Fibroblast of skin of scalp (primary cell): ENCODE measurements at places on chromosomes 12 and 14.

DNA sequence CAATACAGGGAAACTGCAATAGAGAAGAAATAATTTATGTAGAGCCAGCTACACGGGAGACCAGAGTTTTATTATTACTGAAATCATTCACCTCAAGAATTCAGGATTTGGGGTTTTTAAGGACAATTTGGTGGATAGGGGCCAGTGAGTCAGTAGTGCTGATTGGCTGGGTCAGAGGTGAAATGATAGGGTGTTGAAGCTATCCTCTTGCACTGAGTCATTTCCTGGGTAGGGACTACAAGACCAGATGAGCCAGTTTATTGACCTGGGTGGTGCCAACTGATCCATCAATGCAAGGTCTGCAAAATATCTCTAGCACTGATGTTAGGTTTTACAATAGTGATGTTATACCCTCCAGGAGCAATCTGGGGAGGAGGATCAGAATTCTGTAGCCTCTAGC lies 486.3 kb downstream of the LRIG3 start:
- DNase-seq: no peak

DNA sequence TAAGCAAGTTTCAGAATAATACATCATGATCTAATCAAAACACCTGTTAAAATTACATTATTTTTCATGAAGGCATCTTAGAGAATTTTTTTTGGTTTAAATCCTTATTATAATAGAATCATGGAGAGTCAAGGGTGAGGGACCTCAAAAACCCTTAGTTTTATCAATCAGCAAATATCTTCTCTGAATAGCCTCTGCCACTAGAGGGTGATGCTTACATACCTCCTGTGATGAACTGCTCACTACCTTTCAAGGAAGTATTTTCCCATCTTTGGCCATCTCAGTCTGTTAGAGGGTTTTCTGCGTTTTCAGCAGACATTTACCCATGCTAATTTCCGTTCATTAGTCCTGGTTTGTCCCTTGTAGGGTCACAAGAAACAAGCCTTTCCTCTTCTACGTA lies 200.2 kb downstream of the TRHDE start:
- no peak for DNase-seq

DNA sequence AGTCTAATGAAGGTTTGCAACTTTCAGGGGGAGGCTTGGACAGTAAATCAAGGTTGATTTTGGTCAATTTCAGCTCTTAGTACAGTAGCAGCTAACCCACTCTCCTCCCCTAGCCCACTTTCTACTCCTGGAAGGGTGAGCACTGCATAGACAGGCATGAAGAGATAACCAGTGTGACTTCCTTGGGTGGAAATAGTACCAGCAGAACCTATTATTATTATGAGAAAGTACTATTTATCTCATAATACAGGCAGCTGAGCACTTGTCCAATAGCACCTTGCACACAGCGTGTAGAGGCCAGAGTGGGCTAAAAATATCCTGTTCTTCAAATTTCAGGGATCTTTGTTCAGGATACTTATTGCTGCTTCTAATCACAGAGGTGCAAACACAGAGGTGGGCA lies 96.2 kb upstream of the FKBP4 start:
- DNase-seq: no peak

DNA sequence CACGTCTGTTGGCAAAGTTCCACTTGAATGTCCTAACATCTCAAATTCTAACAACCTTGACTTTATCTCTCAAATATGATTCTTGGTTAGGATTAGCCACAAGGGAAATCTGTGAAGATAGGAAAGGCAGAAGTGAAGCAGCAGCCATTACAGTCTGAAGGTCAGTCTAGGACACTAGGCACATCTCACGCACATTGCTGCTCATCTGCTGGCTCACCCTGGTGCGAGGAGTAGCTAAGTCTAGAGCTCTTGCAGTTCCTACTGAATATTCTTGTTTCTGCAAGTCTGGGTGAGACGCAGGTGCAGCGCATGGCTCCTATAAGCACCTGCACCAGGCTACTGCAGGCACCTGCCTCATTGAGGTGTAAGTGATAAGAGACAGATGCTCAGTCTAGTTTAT lies 6.4 kb upstream of the SLC25A3 start:
- no peak for DNase-seq

DNA sequence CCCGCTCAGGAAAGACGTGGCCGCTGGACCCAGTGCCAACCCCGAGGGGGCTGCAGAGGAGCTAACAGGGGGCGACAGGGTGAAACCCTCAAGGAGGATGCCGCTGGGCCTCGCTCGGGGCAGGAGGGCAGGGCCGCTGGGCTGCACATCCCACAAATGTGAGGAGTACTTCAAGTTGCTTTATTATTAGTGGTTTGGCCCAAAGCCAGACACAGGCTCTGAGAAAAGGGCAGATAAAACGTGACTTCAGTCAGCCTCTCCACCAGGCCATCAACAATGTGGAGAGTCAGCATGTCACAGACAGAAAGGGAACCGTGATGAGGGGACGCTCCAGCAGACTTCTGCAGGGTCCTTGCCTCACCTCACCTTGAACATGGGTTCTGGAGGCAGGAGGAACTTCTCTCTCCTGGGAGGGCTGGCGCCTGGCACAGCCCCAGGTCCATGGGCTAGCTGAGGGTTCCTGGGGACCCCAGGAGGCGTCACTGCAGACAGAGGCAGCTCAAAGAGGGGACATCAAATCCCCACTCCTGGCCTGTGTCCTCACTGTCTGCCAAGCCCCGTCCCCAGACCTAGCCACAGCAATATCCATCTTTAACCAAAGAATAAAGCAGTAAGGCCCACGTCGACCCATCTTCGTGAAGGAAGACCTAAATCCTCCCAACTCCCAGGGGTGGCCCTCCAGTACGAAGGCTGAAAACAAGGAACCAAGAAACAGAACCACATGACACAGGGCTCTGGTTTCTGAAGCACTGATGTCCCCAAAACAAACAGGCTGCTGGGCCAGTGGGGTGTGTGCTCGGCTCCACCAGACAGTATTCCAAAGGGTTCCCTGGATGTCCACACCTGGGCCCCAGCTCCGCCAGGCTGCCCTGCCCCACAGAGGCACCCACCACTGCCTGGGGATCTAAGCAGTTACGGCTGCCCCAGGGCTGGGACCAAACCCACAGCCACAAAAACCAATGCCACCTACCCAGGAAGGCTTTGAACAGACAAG lies 35.1 kb downstream of the CCDC85C start:
- peak; percentile 82 for DNase-seq

GRCh38 chr14:90700933-90701776 lies 115.1 kb downstream of the TTC7B start:
- DNase-seq: no peak

GRCh38 chr12:43336962-43337555 lies 214.9 kb downstream of the ADAMTS20 start:
- DNase-seq: peak; percentile 55

GRCh38 chr14:82935691-82936090 lies 1402.0 kb upstream of the SEL1L start:
- no peak for DNase-seq

- no peak for DNase-seq
Measured at GRCh38 chr12:93203361-93203760, 174.4 kb upstream of the NUDT4 start.

DNA sequence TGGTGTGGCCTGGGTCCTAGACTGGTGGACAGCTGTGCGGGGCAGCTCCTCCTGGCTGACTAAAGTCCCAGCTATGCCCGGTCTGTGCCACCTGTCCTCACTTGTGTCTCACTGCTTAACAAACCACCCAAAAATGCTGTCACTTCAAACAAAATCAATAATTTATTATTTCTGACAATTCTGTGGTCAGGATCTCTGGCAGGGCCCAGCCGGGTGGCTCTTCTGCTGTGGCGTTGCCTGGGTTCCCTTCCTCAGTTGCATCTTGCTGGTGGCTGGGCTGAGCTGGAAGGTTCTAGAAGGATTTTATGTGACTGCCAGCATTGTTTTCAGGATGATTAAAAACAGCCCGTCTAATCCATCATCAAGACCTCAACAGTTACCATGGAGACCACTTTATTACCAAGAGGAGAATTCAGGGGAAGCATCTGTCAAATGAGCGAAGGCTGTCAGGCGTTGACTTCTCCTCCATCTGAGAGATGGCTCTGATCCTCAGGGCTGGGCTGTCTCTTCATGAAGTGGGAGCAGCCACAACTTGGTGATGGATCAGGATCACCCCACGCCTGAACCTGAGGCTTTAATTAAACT lies 280.6 kb upstream of the SFSWAP start:
- no peak for DNase-seq

DNA sequence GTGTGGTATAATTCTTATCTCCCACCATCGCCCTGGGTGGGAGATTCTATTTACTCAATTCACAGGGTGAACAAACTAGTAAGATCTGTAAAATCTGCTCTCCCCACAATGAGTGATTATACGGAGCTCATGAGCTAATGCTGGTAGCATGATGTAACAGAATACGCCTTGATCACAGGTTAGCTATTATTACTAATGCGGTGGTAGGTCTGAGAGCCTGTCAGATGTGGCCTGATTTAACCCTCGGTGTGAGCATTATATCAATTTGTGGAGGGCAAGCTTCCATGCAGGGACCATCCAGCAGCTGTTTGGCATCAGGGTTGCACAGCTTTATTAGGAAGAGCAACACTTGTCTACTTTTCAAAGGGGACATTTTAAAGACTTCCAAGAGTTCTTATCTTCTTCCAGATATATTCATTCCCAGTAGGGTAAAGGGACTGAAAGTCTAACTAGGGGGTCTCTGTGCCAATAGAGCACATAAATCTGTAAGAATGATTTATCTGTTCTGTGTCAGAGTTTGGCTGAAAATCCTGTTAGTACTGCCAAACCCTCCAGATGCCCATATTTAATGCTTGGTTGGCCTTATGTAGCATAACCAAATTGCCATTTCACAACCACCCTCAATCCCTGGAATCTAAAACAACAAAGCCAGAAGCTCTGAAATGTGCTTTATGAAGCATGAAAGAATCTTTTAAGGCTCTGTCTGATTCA lies 18.7 kb downstream of the TSHR start:
- DNase-seq: peak; percentile 41

- no peak for DNase-seq
Measured at GRCh38 chr12:47734725-47735480, 9.6 kb upstream of the ENDOU start.

DNA sequence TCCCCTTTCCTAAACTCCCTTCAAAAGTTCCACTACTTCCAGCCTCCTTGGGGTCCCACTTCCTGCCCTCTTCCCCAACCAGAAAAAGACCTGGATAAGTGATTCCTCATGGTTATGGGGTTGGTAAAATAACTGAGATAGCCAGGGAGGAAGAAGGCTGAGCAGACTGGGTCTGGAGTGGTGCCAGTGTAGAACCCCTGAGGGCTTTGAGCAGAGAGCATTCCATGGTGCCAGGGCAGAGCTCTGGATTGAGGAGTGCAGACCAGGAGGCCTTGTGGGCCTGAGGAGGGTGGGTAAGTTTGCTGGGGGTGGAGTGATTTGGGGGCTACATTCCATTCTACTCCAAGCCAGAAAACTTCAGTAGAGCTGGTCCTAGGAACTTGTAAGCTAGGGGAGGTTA lies 9.5 kb upstream of the CISTR start:
- DNase-seq: no peak
